Activated naive CD8-positive, alpha-beta T cell treated with anti-CD3 and anti-CD28 coated beads for 36 hours (primary cell): ENCODE measurements at places on chromosomes 6 and 20. TPM values are rescaled to one million over a fixed set of nuclear protein-coding genes. Genes with fewer than 3 reads are reported as not detected.

Gene HLA-DRA
- 12.2 TPM for total RNA-seq

Gene EDN3
- total RNA-seq = not detected

Gene GINS1
- total RNA-seq = 33.9 TPM

Gene DLL1
- total RNA-seq = 4.0 TPM
